ENCODE measurements at places on chromosomes 11 and 22. TPM values are rescaled to one million over a fixed set of nuclear protein-coding genes. Genes with fewer than 3 reads are reported as not detected.

SLC37A2 gene
- 3.3 TPM for polyA plus RNA-seq

FGF3 gene
- polyA plus RNA-seq, result not detected

SCN4B gene
- 3.7 TPM for polyA plus RNA-seq

OR10D3 gene
- polyA plus RNA-seq, result not detected

CARD18 gene
- not detected for polyA plus RNA-seq

DEAF1 gene
- 38.9 TPM for polyA plus RNA-seq

BIK gene
- polyA plus RNA-seq, result 0.11 TPM

APOBEC3B gene
- 5.6 TPM for polyA plus RNA-seq

OR52I2 gene
- not detected for polyA plus RNA-seq

SCUBE1 gene
- polyA plus RNA-seq, result 0.65 TPM

GRM5 gene
- not detected for polyA plus RNA-seq

TNNI2 gene
- 1,548 TPM for polyA plus RNA-seq

HBB gene
- 671 TPM for polyA plus RNA-seq
